ENCODE measurements at places on chromosomes 1 and 21. TPM values are rescaled to one million over a fixed set of nuclear protein-coding genes. Genes with fewer than 3 reads are reported as not detected.

GRCh38 chr1:162765788-162766187, 24.7 kb upstream of the HSD17B7 start:
- no peak overlapping the region for H3K27ac ChIP-seq
- H3K27me3 ChIP-seq, result no peaks in the 10 kb centered on the region
- no peak overlapping the region for H3K4me3 ChIP-seq
- no peak for DNase-seq
- H3K36me3 ChIP-seq, result peaks cover 38% of the 10 kb centered on the region

GRCh38 chr1:119160409-119160808, 20.0 kb upstream of the WARS2 start:
- no peak for DNase-seq
- no peaks in the 10 kb centered on the region for H3K27me3 ChIP-seq
- H3K4me1 ChIP-seq, result no peaks in the 10 kb centered on the region

PRAMEF8 gene
- total RNA-seq, result not detected

DNA sequence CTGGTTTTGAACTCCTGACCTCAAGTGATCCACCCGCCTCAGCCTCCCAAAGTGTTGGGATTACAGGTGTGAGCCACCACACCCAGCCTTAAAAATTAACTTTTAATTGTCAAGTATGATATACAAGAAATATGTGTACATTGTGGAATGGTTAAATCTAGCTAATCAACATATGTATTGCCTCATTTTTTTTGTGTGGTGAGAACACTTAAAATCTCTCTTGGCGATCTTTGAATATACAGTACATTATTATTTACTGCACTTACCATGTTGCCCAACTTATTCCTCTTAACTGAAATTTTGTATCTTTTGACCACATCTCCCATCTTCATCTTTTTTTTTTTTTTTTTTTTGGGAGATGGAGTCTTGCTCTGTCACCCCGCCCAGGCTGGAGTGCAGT, 23.3 kb downstream of the THRAP3 start:
- no peak overlapping the region for H3K27ac ChIP-seq
- DNase-seq, result no peak
- no peaks in the 10 kb centered on the region for H3K27me3 ChIP-seq
- H3K4me3 ChIP-seq, result no peak overlapping the region

GRCh38 chr1:247500865-247501264, 35.4 kb downstream of the OR2C3 start:
- peaks cover 14% of the 10 kb centered on the region for H3K4me1 ChIP-seq
- no peak overlapping the region for H3K27ac ChIP-seq
- peaks cover 5% of the 10 kb centered on the region for H3K27me3 ChIP-seq
- no peak overlapping the region for H3K4me3 ChIP-seq

LIPI gene
- total RNA-seq, result not detected

LCE2A gene
- total RNA-seq, result not detected

DNA sequence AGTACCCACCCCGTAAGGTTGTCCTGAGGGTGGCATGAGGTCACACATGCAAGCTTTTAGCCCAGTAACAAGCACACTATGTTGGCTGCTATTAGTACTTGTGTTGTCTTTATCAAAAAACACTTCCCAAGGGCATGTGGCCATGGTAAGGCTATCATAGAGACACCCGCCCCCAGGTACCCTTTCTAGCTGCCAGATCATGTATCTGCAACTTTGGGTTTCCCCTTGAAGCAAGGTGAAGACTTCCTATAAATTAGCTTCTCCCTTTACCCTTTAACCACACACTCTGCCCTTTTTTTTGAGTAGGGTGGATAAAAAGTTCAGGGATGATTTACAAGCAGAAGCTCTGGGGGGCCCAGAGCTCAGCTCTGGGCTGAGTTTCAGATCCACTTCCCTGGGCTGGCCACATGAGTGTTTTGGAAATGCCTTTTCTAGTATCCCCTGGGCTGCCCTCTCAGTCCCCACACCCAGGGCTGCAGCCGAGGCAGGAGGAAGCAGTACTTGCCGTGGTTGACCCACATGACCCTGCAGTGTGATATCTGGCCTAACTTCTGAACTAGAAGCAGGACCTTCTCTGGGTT, 2.0 kb downstream of the ZDHHC18 start:
- H3K36me3 ChIP-seq, result peaks cover 5% of the 10 kb centered on the region
- peak overlapping the region; percentile 85 for H3K4me3 ChIP-seq
- no peak overlapping the region for H3K27ac ChIP-seq
- H3K4me1 ChIP-seq, result peaks cover 43% of the 10 kb centered on the region

DNA sequence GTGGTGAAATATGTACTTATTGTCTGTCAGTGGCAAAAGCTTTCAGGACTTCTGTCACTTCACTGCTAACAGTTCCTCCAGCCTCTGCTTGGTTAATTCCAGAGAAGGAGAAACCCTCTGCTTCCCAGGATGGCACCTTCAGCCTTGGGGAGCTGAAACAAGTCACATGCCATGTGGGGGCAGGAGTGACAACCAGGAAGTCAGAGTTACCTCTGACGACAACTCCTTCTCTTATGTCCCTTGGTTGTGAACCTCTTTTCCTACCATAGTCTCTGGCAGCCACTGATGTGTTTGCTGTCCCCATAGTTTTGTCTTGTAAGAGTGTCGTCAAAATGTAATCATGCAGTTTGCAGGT, 53.6 kb downstream of the FCRL5 start:
- no peak overlapping the region for H3K27ac ChIP-seq
- no peak overlapping the region for H3K4me3 ChIP-seq
- peaks cover 11% of the 10 kb centered on the region for H3K4me1 ChIP-seq
- H3K36me3 ChIP-seq, result no peaks in the 10 kb centered on the region
- no peak for DNase-seq
- no peaks in the 10 kb centered on the region for H3K27me3 ChIP-seq

- H3K27ac ChIP-seq, result no peak overlapping the region
- H3K27me3 ChIP-seq, result peaks cover 4% of the 10 kb centered on the region
- peaks cover 2% of the 10 kb centered on the region for H3K4me1 ChIP-seq
- peaks cover 5% of the 10 kb centered on the region for H3K36me3 ChIP-seq
Observed at GRCh38 chr21:32645261-32646182, 33.3 kb upstream of the CFAP298 start.

ADAMTS4 gene
- 6.8 TPM for total RNA-seq

DNA sequence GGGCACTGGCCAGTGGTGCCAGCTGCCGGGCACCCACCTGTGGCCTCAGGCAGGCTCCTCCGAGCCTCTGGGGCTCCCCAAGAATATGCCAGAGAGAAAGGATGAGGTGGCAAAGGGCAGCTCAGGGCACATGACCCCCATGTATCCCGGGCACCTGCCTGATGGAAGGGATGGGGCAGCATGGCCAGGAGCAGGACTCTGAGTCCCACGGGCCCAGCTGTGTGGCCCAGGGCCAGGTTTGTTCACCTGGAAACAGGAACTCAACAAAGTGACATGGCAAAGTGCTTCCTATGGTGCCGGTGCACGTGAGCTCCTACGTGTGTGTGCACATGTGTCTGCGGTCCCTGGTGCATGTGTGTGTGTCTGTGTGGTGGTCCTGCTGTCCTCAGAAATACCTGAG, 9.5 kb upstream of the GPR153 start:
- H3K4me3 ChIP-seq, result no peak overlapping the region
- no peaks in the 10 kb centered on the region for H3K36me3 ChIP-seq
- DNase-seq, result no peak
- H3K27ac ChIP-seq, result peak overlapping the region; percentile 86
- H3K4me1 ChIP-seq, result peaks cover 71% of the 10 kb centered on the region
- H3K27me3 ChIP-seq, result no peaks in the 10 kb centered on the region

GRCh38 chr1:8314346-8315280, 3.3 kb upstream of the SLC45A1 start:
- peak; percentile 83 for DNase-seq
- H3K4me1 ChIP-seq, result peaks cover 39% of the 10 kb centered on the region
- peak overlapping the region; percentile 71 for H3K27ac ChIP-seq
- H3K4me3 ChIP-seq, result no peak overlapping the region
- H3K36me3 ChIP-seq, result no peaks in the 10 kb centered on the region

COL8A2 gene
- 10.5 TPM for total RNA-seq

CTSE gene
- 0.16 TPM for total RNA-seq

DNA sequence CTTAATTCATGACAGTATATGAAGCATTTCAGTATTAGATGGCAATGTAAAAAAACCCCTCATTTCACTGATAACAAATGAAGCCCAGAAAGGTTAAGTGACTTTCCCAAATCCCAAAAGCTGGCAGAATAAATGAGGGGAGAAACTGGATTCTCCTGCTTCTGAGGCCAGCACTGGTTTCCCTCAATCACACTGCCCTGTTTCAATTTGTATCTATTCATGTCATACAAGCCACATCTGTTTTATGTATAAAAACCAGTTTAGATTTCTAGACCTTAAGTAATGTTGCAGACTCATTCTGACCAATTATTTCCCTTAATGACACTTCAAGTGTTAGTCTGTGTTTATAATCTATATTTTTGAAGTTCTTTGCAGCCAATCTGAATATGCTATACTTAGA, 16.8 kb downstream of the PLPPR4 start:
- H3K4me3 ChIP-seq, result no peak overlapping the region
- H3K4me1 ChIP-seq, result peaks cover 14% of the 10 kb centered on the region
- no peak for DNase-seq
- no peaks in the 10 kb centered on the region for H3K27me3 ChIP-seq
- H3K36me3 ChIP-seq, result no peaks in the 10 kb centered on the region

CYP4B1 gene
- 0.27 TPM for total RNA-seq

GRCh38 chr1:152052606-152053005, 15.8 kb upstream of the S100A11 start:
- H3K27me3 ChIP-seq, result peaks cover 38% of the 10 kb centered on the region
- H3K4me1 ChIP-seq, result peaks cover 16% of the 10 kb centered on the region
- no peak overlapping the region for H3K27ac ChIP-seq
- no peaks in the 10 kb centered on the region for H3K36me3 ChIP-seq

Measured in mesothelial cell of epicardium (in vitro differentiated cells).